Karpas-422 (cell line): ENCODE measurements at places on chromosomes 12 and 14.

- no peaks in the 10 kb centered on the region for H3K27me3 ChIP-seq
- H3K4me1 ChIP-seq = no peaks in the 10 kb centered on the region
- H3K27ac ChIP-seq = no peak overlapping the region
- no peak overlapping the region for H3K4me3 ChIP-seq
Observed at GRCh38 chr12:58888131-58888783, 32.0 kb downstream of the LRIG3 start.

DNA sequence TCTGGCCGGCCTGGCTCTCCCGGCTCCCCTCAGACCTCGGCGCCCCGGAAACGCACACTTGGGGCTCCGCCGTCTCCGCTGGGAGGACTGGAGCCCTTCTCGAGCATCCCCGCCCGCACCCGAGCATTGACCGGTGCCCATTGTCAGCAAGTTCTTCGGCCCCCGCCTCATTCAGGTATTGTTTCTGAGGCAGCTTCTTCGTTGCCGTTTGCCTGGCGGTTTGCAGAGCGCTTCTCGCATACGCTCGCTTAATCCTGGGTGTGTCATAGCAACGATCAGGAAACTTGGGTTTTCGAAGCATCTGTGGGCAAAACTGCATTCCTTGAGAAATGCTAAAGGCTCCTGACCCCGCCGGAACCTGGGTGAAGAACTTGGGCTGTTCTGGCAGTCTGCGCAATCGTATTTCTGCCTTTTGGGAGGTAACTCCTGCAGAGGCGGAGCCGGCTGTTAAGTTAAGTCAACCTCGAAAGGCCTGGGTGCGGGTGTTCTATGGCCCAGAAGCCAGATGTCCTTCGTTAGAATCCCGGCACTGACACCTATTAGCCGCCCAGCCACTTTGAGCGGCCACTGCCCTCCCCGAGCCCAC, 518 bp downstream of the GSKIP start:
- peak overlapping the region; percentile 49 for H3K27ac ChIP-seq
- peak overlapping the region; percentile 72 for H3K4me3 ChIP-seq
- H3K27me3 ChIP-seq = no peaks in the 10 kb centered on the region

- DNase-seq = no peak
- no peaks in the 10 kb centered on the region for H3K4me1 ChIP-seq
- H3K27ac ChIP-seq = no peak overlapping the region
Observed at GRCh38 chr12:115973968-115974724, 303.3 kb downstream of the MED13L start.

- H3K27me3 ChIP-seq = peaks cover 7% of the 10 kb centered on the region; the same call in 1 of the 2 replicates
- H3K36me3 ChIP-seq = no peaks in the 10 kb centered on the region; the same call in 1 of the 2 replicates
- DNase-seq = no peak
- H3K4me1 ChIP-seq = peaks cover 32% of the 10 kb centered on the region
Observed at GRCh38 chr12:4448943-4449850, 3.6 kb upstream of the FGF6 start.

DNA sequence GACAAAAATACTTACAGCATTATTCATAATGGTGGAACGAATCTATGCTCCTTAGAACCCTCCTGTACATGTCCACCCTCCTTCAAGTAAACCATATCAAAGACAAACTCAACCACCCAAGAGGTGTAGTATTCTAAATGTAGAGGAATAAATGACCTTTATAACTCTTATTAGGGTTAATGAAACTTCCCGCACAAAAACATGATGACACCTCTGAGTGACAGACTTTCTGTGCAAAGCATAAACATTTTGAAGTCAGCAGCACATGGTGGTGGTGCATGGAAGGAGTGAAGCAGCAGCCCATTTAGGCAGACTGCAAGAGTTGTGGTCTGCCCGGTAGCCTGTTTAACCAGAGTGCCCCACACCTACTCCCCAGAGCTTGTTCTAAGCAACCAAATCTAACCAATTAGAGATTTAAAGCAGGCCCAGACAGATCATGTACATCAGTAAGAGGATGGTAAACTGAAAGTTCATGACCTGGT, 615 bp upstream of the ASB8 start:
- H3K27me3 ChIP-seq = no peaks in the 10 kb centered on the region
- H3K36me3 ChIP-seq = peaks cover 3% of the 10 kb centered on the region; the same call in 1 of the 2 replicates
- peak overlapping the region; percentile 95 for H3K4me3 ChIP-seq
- no peak for DNase-seq
- peak overlapping the region; percentile 38 for H3K27ac ChIP-seq

DNA sequence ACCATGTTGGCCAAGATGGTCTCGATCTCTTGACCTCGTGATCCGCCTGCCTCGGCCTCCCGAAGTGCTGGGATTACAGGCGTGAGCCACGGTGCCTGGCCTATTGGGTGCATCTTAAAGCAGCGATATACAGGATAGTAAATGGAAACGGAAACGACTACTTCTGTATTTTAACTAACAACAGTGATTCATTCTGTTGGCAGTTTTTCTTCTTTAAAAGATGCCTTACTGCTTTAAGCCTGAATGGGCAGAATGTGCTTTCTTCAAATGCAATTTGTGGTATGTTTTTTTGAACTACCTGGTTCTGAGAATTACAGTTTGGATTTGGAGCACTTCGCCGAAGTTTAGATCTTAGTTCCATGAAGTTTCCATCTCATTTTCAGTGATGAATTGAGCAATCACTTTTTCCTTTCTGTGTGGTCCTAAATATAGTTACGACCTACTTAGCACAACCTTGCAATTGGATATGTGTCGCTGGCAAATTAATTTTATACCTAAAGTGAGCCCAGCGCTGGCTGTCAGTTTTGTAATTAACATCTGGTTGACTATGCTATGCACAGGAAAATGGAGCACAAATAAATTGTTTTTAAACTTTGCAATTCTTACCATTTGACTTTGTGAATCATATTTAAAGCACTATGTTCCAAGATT, 53.6 kb upstream of the EIF5 start:
- no peaks in the 10 kb centered on the region for H3K4me1 ChIP-seq
- H3K36me3 ChIP-seq = no peaks in the 10 kb centered on the region
- H3K4me3 ChIP-seq = no peak overlapping the region
- H3K27me3 ChIP-seq = no peaks in the 10 kb centered on the region
- H3K27ac ChIP-seq = no peak overlapping the region
